Hematopoietic multipotent progenitor cell treated with erythropoietin and hydrocortisone succinate and interleukin-3 and kit ligand, for 17 days (in vitro differentiated cells): ENCODE measurements at places on chromosomes 5 and 9.

DNA sequence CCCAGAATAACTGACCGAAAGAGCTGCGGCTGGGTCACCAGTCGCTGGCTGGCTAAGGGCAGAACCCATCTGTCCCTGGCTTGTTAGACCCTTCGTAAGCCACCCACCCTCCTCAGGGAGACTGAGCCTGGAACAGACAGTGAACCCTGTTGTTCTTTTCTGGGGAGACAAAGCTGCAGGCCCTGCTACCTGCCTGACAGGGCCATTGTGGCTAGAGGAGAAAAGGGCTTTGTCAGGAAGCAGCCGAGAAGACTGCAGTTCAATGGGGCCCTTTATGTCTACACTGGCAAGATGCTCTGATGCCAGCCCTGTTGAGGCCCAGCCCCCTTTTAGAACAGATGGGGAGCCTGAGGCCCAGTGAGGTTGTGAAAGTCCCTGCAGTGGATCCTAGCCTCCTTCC lies 3.7 kb upstream of the NIPAL4 start:
- DNase-seq, result no peak

DNA sequence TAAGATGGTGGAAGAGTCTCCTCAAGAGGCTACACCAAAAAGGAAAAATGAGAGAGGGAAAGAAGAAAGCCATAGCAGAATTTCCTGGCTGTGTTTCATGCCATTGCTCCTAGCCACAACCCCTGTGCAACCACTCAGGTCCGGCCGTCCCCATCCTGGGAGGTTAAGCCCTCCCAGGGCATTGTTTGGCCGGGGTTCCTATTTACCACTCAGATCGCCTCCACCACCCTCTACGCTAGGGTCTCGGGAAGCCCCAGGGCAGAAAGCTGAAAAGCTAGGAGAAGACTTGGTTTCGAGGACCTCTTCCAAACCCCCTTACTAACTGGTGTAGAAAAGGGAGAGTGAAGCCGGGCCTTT lies 715 bp downstream of the RC3H2 start:
- DNase-seq, result peak; percentile 57

DNA sequence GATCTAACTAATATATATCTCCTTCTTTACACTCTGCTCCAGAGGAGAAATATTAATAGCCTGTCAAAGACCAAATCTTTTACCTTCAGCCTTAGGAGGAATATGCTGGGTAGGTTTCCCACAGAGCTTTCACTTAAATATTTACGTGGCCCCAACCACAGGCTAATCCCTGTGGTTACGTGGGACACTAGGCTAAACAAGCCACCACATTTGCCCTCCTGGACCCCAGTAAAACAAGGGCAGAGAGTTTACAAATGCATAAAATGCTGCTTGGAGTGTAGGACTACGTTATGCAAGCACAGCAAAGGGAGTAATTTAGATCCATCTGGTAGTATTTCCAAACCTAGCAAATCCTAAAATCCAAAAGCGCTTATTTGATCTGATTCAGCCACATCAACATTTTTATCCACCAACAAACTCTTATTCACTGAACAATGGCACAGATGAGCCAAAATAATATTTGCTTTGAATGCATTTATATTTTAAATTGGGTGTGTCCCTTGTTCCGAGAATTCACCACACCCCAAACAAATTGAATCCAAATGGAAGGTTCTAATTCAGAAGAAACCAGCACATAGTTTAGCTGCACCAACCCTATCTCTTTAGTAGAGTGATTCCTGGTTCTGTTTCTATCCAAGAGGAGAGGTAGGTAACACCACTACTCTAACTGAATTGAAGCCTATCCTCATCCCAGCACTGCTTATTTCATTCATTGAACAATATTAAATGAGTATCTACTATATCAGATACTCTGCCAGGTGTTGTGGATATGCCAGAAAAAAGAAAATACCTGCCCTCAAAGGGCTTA lies 179.0 kb downstream of the TSSK1B start:
- no peak for DNase-seq

GRCh38 chr9:132637351-132637750 lies 32.4 kb downstream of the DDX31 start:
- DNase-seq, result no peak
